NCI-H2081 (cell line): ENCODE measurements at places on chromosomes 6 and 20.

DNA sequence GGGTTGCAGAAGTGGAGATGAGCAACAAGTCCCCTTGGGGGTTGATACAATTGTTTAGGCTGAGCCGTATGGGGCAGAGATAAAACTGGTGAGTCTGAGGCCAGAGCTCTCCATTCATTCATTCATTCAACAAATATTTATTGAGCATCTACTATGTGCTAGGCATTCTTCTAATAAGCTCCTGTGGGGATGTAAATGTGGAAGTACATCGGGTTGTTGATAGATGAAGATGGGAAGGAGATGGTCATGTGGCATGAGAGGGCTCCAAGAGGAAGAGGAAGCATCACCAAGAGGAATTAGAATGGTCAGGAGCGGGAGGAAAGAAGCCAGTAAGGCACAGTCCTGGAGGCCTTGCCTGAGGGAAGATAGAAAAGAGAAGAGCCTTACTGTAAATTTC is 98.7 kb upstream of the MLN start:
- DNase-seq: no peak

DNA sequence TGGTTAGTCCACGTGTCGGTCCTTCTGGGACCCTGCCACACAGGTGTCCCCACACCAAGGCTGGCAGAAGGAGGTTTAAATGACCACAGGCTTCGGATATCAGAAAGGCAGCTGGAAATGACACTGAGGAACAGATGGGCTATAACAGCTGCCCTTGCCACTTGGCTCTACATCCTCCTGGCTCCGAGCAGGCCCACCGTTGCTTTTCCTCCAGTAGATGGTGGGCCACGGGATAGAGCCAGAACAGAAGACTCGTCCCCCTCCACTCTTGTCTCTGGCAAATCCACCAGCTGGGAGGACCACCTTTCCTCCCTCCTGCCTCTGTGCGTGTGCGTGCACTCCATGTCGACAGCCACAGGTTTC is 17.6 kb downstream of the WRNIP1 start:
- DNase-seq: no peak

DNA sequence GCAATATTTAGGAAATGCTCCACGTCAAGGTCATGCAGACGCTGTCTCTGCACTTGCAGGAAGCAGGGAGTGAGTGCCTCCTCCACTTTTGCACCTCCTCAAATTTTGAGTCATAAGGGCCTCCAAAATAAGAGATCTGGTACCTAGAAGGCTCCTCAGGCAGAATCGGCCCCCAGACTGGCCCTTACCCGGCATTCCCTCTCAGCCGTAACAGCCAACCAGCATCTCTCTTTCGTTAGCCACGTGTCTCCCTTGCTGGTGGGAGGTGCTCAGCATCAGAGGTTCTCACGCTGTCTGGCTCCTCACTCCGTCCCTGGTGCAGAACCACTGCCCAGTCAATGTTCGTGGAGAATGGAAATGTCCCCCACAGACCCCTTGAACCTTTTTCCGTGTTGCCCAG is 75.3 kb downstream of the ANKRD60 start:
- DNase-seq: no peak

DNA sequence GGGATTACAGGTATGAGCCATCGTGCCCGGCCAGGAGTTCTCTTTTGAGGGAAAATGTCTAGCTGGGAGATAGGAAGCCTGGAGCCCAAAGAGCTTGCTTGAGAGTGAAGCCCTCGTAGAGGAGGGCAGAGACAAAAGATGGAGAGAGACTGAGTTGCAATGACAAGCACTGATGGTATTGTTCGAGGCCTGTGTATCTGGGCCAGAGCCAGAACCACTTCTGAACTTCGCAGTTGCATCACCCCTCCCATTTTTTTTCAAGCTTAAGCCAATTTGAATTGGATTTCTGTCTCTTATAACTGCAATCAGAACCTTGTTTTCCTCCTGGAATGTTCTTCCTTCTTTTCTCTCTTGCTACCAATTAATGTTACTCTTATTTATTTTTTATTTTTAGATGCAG is 83.1 kb downstream of the KCNB1 start:
- no peak for DNase-seq

DNA sequence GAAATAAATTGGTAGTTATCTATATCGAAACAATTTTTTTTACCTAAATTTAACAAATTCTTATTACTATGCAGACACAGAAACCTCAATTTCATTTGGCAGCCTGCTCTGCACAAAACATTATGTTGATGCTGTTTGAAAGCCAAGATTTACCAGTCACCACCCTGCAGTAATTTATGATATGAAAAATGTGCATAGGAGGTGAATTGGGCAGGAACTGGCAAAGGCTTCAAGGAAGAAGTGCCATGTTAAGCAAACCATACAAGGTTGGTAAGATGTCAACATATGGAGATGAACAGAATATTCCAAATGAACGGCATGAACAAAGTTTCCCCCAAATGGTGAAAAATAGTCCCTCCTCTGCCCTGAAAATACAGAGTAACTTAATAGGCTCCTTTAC is 54.2 kb upstream of the TAB2 start:
- DNase-seq: no peak

- DNase-seq: no peak
These were observed 29.5 kb downstream of the TCF21 start for GRCh38 chr6:133918208-133918930.

GRCh38 chr20:49914310-49915117 is 815 bp downstream of the SPATA2 start:
- no peak for DNase-seq

DNA sequence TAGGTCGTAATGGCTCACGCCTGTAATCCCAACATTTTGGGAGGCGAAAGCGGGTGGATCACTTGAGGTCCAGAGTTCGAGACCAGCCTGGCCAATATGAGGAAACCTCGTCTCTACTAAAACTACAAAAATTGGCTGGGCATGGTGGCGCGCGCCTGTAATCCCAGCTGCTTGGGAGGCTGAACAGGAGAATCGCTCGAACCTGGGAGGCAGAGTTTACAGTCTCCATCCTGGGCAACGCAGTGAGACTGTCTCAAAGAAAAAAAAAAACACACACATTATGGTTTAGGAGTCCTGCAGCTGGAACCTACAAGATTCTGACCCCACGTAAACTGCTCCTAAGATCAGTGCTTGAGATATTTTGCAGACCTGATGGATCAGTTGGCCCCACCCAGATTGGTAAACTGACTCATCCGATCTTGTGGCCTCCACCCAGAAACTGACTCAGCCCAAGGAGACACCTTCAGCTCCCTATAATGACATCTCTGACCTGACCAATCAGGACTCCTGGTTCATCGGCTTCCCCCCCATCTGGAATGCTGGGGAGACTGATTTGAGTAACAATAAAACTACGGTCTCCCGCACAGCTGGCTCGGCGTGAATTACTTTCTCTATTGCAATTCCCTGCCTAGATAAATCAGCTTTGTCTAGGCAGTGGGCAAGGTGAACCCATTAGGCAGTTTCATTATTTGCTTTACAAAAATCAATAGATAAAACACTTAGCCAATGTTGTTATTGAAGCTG is 96.2 kb upstream of the BTN3A2 start:
- DNase-seq: no peak

DNA sequence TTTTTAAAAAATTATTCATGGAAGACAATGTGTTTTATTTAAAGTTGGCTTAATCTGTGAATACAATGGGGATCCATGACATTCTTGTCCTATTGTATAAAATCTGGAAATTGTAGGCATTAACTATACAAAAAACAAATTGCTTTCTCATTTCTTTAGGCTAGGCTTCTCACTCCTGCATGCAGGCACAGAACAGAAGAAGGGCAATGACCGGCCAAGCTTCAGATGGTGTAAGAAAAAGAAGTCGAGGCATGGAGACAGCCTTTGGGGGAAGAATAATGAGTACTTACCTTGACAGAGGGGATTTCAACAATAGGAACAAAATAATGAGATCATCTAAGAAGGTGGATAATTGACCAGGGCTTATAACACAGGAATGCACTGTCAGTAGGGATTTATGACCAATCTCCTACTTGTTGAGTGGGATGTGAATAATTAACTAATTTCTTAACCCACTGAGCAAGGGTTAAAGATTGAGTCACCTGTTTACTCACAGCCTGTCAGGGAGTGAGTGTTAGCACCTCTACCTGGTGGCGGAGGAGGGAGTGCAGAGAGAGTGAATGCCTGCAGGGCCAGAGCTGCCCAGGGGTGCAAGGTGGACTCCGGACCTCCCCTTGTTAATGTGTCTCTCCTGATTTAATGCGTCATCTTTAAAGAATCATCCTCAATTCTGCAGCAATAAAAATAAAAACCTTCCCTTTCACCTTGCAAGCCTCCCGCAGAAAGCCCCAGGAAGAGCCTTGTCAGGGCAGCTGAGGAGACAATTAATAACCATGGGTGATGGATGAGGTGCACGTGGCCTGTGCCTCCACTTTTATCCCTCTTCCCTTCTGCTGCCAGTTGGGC is 3.9 kb downstream of the SLC22A2 start:
- no peak for DNase-seq

GRCh38 chr6:81985191-81985590 is 232.7 kb upstream of the TENT5A start:
- no peak for DNase-seq

- no peak for DNase-seq
These were observed 18.5 kb downstream of the RPP21 start for GRCh38 chr6:30363459-30363858.

GRCh38 chr6:138328210-138328609 is 49.5 kb upstream of the SMIM28 start:
- DNase-seq: no peak

- DNase-seq: no peak
These were observed 102.6 kb upstream of the ADGRF4 start for GRCh38 chr6:47595785-47596184.

GRCh38 chr20:51218603-51219002 is 195.7 kb upstream of the KCNG1 start:
- DNase-seq: peak; percentile 69

DNA sequence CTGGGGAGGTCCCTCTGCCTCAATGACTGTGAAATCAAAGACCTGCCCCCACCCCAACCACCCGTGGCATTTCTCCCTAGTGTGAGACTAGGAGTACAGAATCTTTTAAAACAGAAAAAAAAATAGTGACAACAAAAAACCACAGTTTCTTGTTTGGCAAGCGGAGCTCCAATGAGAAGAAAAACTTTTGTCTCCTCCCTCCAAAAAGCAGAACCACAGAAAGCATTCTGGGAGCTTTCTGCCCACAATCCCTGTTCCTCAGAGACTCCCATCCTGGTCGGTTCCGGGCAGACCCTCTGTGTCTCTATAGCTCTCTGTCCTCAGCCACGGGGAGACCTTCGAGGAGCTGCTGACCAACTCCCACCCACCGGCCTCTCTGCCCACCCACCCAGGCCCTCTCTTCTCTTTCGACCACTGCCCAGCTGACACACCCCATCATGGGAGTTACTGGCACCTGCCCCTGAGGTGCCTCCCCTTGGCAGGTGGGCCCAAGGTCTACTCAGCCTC is 4.9 kb downstream of the PREX1 start:
- DNase-seq: no peak

DNA sequence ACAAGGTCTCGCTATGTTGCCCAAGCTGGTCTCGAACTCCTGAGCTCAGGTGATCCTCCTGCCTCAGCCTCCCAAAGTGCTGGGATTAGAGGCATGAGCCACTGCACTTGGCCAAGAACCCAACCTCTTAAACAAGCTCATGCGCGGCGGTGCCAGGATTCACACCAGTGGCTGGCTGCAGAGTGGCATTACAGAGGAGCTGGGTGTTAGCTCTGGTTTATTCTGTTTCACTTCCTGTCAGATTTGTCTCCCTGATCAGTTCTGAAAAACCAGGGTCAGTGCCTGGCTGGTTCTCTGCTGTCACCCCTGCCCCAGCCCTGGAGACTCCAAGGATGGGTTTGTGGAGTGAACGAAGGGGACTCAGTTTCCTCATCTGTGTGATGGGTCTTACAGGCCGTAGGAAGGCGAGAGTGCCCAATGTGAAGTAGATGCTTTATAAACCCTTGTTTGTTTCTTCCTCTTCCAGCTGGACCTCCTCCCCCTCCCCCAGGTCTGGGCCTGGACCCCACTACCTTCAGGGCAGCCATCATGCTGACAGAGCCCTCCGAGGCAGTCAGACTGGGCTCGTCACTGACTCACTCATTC is 63.4 kb downstream of the UBE2V1 start:
- no peak for DNase-seq

GRCh38 chr6:42331019-42331418 is 113.4 kb upstream of the MRPS10 start:
- no peak for DNase-seq

DNA sequence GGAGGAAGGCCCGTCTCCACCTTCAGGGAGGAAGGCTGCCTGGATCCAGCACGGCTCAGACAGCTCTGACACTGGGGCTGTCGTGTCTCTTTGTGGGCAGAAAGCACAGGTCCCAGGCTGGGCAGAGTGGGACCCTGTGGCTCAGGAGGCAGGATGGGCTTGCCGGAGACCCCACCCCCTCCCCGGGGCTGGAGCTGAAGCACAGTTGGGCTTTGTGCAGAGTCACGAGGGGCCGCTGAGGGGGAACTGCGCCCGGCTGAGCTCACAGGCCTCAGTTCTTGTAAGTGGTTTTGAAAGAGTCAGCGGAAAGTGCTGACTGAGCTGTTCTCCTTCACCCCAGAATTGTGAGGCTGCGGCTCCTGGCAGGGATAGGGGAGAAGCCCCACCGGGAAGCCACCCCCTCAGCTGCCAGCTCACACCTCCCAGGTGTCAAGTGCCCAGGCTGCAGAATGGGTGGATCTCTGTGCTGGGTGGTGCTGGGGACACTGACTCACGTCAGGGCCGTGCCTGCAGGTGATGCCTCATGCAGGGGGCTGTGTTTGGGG is 145.5 kb upstream of the RNF24 start:
- DNase-seq: no peak

GRCh38 chr20:16975682-16976081 is 227.5 kb downstream of the OTOR start:
- DNase-seq: no peak

DNA sequence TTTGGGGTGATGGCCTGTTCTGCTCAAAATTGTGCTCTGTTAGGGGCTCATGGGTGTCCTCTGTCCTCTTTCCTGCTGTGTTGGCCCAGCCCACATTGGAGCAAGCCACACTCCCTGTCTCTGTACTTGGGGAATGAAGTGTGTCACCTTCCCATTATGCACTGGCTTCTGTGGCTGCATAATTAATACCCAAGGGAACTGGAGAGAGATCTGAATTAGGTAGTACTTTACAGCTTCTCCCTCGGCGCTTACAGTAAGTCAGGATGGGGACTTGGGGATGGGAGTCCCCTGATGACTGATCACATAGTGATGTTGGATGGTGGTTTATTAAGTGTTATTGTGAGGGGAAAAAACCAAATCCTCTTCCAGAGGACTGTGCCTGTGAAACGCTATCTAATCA is 116.6 kb downstream of the FOXO3 start:
- no peak for DNase-seq
